ENCODE measurements at places on chromosomes 12 and 14. TPM values are rescaled to one million over a fixed set of nuclear protein-coding genes. Genes with fewer than 3 reads are reported as not detected.

The TAS2R31 gene
- 1.1 TPM for total RNA-seq

The RCOR1 gene
- total RNA-seq: 7.6 TPM

The SRRM4 gene
- not detected for total RNA-seq

The POLR3B gene
- total RNA-seq: 5.7 TPM

The AVPR1A gene
- not detected for total RNA-seq

The GPX2 gene
- not detected for total RNA-seq

The TSPAN11 gene
- total RNA-seq: 5.7 TPM

The SPIC gene
- not detected for total RNA-seq
